Osteocyte (in vitro differentiated cells): ENCODE measurements at places on chromosomes 7 and 10. TPM values are rescaled to one million over a fixed set of nuclear protein-coding genes. Genes with fewer than 3 reads are reported as not detected.
A peak's percentile ranks its signal among the peaks of the same experiment; 100 is the strongest.

NEUROD6 gene
- total RNA-seq = not detected in 2 replicates

DNA sequence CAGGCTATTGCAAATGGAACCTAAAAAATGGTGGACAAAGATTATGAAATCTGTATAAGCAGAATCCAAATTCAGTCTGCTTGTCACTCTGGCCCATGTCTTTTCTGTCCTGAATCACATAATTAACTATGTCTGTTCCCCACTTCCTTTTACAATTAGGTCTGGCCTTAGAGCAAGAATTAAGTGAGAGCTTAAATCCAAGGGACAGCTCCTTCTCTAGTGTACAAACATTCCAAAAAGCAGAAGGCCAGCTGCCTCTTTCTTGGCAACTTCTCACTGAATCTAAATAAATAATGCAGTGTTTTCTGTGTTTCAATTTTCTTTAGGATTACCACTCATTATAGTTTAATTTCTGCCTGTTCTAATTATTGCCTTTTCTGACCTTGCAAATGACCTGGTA is 39.3 kb upstream of the NEBL start:
- DNase-seq = no peak
- H3K36me3 ChIP-seq = no peaks in the 10 kb centered on the region
- peaks cover 9% of the 10 kb centered on the region for H3K27me3 ChIP-seq
- no peaks in the 10 kb centered on the region for H3K4me1 ChIP-seq
- H3K27ac ChIP-seq = no peak overlapping the region

- H3K4me3 ChIP-seq = no peak overlapping the region
- no peaks in the 10 kb centered on the region for H3K4me1 ChIP-seq
- no peaks in the 10 kb centered on the region for H3K36me3 ChIP-seq
Observed at GRCh38 chr7:27388561-27388960, 146.0 kb downstream of the EVX1 start.

- H3K4me1 ChIP-seq = no peaks in the 10 kb centered on the region
- H3K4me3 ChIP-seq = no peak overlapping the region
- no peaks in the 10 kb centered on the region for H3K27me3 ChIP-seq
- no peak overlapping the region for H3K27ac ChIP-seq
Observed at GRCh38 chr10:126341491-126341890, 46.8 kb downstream of the ADAM12 start.

DNA sequence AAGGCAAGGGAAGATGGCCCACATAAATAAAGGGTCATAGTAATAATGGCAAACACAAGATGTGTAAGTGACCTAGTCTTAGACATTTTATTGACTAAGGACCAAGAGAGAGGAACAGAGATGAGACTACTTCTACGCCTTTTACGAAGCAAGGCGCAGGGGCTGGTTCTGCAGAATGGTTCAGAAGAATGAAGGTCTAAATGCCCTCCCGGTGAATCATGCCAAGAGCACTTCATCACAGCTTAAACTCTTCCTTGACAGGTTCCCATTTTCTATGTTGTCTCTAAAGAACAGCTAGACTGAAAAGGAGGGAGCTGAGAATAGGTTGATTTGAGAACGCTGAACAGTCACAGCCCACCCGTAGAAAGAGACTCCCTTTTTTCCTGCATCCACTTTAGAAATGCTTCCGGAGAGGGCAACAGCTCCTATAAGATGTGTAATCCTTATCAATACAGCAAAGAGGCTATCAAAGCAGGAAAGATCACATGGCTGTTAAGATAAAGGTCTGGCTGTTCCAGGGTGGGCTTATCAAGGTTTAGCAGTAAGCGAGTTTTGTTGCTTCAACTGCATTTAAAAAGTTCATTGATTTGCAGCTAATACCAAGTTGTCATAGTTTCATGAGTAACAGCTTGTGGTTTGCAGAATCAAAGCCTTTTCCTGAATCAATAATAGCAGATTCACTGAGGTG is 93.4 kb upstream of the AUTS2 start:
- no peaks in the 10 kb centered on the region for H3K4me1 ChIP-seq
- DNase-seq = no peak
- H3K27ac ChIP-seq = no peak overlapping the region
- peaks cover 31% of the 10 kb centered on the region for H3K27me3 ChIP-seq
- H3K36me3 ChIP-seq = no peaks in the 10 kb centered on the region

DNA sequence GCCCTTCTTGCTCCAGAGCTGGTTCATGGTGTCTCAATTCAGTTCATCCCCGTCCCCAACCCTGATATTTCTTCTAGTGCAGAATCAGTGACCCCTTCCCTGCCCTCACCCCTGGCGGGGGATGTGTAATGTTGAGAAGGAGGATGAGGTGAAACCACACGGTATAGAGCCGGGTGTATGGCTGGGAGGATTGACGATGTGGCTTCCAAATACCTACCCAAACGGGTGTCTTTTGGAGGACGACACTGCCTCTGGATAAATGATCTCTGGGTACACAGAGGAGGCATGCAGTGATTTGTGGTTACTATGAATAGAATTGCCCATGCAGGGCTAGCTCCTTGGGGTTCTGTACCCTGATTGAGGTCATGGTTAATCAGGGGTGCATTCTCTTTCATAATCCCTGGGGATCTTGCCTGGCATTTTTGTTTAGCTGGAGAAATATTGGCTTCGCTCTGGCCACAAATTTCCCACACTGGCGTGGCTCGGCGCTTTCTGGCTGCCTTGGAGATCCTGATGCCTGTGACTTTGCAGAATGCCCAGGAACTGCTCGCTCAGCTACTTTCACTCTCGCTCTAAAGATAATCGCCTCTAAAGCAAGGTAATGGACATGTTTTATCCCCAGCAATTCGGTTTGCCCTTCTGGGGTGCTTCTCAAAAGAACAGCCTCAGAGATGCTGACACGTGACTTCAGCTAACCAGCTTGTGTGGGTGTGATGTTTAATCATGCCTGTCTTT is 89.2 kb downstream of the RBM20 start:
- no peak overlapping the region for H3K4me3 ChIP-seq
- H3K4me1 ChIP-seq = no peaks in the 10 kb centered on the region
- no peak for DNase-seq
- no peak overlapping the region for H3K27ac ChIP-seq
- peaks cover 34% of the 10 kb centered on the region for H3K27me3 ChIP-seq
- peaks cover 2% of the 10 kb centered on the region for H3K36me3 ChIP-seq

DNA sequence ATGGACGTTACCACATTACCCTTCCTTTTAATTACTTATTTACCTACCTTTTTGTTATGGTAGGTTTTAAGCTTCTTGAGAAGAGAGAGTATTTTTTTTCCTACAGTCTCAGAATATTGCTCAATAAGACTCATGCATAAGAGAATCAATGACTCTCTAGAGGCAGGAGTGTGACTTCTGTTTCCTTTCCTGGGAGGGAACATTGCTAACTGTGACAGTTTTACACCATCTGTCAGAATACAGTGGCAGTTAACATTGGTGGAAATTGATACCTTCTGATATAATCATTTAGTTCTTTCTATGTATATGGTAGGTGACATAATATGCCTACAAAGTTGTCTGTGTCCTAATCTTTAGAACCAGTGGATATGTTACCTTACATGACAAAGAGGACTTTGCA is 348.7 kb upstream of the POT1 start:
- DNase-seq = no peak
- H3K4me1 ChIP-seq = no peaks in the 10 kb centered on the region
- no peaks in the 10 kb centered on the region for H3K36me3 ChIP-seq
- H3K27ac ChIP-seq = no peak overlapping the region
- no peaks in the 10 kb centered on the region for H3K27me3 ChIP-seq
- H3K4me3 ChIP-seq = no peak overlapping the region

- no peaks in the 10 kb centered on the region for H3K36me3 ChIP-seq
- peaks cover 34% of the 10 kb centered on the region for H3K4me1 ChIP-seq
- DNase-seq = no peak
- no peak overlapping the region for H3K4me3 ChIP-seq
- peaks cover 21% of the 10 kb centered on the region for H3K27me3 ChIP-seq
Observed at GRCh38 chr10:101047268-101047667, 14.5 kb upstream of the KAZALD1 start.

DNA sequence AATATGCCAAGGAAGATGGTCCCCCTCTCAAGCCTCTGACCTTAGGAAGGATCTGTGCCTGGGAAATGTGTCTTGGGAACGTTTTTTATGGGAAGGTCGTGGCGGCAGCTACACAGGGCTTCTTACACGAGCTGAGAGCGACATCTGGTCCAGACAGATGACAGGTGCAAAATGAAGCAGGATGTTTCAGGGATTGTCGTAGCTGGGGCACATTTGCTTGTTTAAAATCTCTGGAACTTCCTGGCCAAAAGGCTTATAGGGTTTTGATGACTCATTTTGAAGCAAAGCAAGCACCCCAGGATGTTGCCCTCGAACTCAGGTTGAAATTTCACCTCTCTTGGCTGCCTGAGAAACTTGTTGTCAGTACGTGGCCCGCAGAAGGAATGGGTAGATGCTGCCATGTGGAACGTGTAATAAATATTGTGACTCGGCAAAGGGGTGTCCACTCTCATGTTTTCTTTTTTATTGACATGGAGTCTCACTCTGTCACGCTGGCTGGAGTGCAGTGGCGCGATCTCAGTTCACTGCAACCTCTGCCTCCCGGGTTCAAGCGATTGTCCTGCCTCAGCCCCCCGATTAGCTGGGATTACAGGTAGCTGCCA is 117.5 kb downstream of the CAMK1D start:
- H3K36me3 ChIP-seq = no peaks in the 10 kb centered on the region
- DNase-seq = no peak
- H3K27ac ChIP-seq = peak overlapping the region; percentile 61
- peaks cover 8% of the 10 kb centered on the region for H3K4me1 ChIP-seq
- H3K27me3 ChIP-seq = no peaks in the 10 kb centered on the region

DNA sequence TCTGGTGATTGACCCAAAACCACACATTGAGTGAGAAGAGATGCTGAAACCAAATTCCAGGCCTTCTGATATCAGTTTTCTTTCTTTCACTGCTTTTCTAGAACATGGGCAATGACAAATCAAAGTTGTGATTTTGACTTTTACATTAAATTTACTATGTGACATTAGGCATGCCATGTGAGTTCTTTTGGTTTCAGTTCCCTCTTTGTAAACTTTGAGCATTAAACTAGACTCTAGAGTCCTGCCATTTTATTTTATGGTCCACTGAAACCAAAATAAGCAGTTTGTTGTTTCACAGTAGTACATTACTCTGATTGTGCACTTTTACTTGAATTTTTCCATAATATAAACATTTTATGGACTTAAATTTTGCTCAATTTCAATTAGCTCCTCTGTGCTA is 381.1 kb upstream of the SEMA3D start:
- H3K27ac ChIP-seq = no peak overlapping the region
- no peak overlapping the region for H3K4me3 ChIP-seq
- no peaks in the 10 kb centered on the region for H3K36me3 ChIP-seq
- DNase-seq = no peak
- H3K27me3 ChIP-seq = no peaks in the 10 kb centered on the region

- no peak for DNase-seq
- H3K27ac ChIP-seq = no peak overlapping the region
- no peak overlapping the region for H3K4me3 ChIP-seq
- peaks cover 9% of the 10 kb centered on the region for H3K4me1 ChIP-seq
- H3K36me3 ChIP-seq = peaks cover 4% of the 10 kb centered on the region
Observed at GRCh38 chr7:11170175-11170574, 196.5 kb downstream of the PHF14 start.

- no peak overlapping the region for H3K27ac ChIP-seq
- DNase-seq = no peak
- no peaks in the 10 kb centered on the region for H3K36me3 ChIP-seq
- no peak overlapping the region for H3K4me3 ChIP-seq
- no peaks in the 10 kb centered on the region for H3K27me3 ChIP-seq
Observed at GRCh38 chr7:12294701-12295100, 83.6 kb downstream of the TMEM106B start.

DNA sequence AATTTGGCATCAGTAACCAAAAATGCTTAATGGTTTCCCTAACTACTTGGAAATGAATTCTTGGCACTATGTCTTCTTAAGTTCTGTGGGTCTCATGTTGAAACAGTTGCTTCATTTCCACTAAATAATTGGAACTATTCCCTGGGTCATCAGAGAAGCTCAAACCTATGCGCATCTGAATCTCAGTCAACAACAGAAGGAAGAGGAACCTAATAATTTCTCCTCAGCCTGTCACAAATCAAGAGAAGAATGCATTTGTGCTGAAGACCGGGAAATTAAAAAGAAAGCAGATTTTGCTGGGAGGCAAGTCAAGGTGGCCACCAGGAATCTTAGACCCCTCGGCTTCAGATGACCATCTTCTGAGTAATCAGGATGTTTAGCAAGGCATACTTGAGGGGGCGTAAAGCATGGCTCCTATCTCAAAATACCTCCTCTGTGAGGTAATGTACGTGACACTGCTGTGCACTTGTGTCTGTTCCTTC is 41.4 kb downstream of the TOMM7 start:
- H3K4me3 ChIP-seq = no peak overlapping the region
- peaks cover 3% of the 10 kb centered on the region for H3K4me1 ChIP-seq
- no peak for DNase-seq
- no peak overlapping the region for H3K27ac ChIP-seq

DNA sequence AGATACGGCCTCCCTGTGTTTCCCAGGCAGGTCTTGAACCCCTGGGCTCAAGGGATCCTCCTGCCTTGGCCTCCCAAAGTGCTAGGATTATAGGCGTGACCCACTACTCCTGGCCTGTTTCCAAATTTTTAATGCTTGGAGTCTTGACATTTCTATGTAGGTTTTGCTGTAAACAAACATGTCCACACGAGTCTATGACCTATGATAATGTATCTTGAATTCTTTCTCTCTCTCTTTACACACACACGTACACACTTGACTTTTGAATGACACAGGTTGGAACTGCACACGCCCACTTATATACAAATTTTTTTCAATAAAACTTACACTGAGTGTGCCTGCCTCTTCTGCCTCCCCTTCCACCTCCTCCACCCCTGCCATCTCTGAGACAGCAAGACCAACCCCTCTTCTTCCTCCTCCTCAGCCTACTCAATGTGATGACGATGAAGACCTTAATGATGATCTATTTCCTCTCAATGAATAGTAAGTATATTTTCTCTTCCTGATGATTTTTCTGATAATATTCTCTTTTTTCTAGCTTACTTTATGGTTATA is 44.1 kb upstream of the LAMB1 start:
- no peak for DNase-seq
- H3K27me3 ChIP-seq = no peaks in the 10 kb centered on the region
- peaks cover 14% of the 10 kb centered on the region for H3K4me1 ChIP-seq
- H3K27ac ChIP-seq = no peak overlapping the region
- H3K36me3 ChIP-seq = no peaks in the 10 kb centered on the region

DNA sequence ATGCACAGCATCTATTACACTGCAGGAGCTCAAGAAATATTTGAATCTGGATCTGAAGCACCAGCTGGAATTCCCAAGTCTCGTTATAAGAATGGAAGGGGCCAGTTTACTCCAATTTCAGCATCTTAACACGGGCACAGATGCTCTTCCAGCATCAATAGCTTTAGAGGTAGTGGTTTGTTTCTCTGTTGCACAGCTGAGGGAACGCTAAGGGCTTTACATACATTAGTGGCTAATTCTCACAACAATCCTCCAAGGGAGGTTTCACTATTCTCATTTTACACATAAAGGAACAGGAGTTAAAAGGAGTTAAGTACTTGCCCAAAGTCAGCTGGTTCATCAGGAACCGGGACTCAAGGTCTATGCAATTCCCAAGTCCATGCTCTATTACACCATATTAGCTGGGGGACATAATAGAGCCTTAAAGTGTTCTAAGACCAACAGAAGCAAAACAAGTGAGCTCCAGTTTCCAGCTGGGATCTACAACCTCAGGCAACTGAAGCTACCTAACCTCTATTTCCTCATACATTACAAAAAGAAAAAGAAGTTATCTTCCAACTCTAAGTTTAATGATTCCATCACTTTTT is 9.9 kb downstream of the XPNPEP1 start:
- H3K36me3 ChIP-seq = peaks cover 33% of the 10 kb centered on the region
- DNase-seq = no peak
- H3K4me1 ChIP-seq = peaks cover 12% of the 10 kb centered on the region
- H3K4me3 ChIP-seq = no peak overlapping the region
- H3K27ac ChIP-seq = no peak overlapping the region
